ENCODE measurements at places on chromosomes 7 and 10.

DNA sequence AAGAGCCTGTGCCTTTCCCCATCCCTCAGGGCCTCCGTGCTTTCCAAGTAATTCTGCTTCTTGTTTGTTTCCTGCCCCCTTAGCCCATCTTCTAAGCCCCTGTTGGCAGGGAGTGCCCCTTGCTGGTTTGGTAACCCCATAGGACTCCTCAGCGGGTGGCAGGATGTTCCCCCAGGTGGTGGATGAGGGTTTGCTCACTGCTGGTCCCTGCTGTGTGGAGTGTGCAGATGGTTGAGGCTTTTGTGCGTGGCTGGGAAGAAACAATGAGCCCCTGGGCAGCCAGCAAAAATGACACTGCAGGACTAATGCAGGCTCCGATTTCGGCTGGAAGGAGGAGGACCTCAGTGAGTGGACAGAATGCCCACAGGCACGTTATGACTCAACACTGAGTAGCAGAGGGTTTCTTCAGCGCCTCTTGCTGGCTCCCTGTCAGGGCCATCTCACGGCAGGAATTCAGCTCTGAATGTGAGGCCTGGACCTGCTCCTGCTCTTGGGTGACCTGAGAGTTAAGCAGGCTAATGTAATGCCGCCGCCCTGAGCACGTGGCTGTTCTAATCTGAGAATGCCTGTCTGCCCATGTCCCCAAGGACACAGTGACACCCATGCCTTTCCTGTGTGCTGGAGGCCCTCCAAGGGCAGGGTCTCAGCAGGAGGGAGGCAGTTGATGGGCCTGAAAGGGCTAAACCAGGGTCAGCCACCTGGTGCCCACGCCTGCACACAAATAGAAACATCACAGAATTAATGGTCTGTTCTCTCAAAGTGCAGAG, 16.6 kb downstream of the BAG3 start:
- no peak for DNase-seq

- no peak for DNase-seq
Observed at GRCh38 chr7:111436608-111437007, 125.7 kb downstream of the IMMP2L start.

- no peak for DNase-seq
Observed at GRCh38 chr10:47042199-47042473, 130.9 kb downstream of the PTPN20 start.

GRCh38 chr10:60444494-60445064, 54.9 kb upstream of the ANK3 start:
- no peak for DNase-seq

DNA sequence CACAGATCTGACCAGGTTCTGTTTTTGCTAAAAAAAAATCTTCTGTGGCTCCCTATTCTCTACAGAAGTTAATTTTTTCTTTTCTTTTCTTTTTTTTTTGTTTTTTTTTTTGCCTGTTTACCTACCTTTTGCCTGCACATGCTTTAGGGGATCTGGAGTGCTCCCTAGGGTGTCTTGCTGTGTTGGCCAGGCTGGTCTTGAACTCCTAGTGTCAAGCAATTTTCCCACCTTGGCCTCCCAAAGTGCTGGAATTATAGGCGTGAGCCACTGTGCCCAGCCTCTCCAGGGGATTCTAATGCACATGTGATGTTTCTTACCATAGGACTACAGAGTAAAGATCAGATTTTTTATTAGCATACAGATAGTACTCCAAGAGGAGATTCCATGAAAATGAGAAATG, 10.6 kb downstream of the CCSER2 start:
- no peak for DNase-seq

GRCh38 chr7:88429382-88429781, 122.7 kb upstream of the STEAP4 start:
- no peak for DNase-seq

- no peak for DNase-seq
Observed at GRCh38 chr10:127576740-127577161, 27.6 kb downstream of the NPS start.

DNA sequence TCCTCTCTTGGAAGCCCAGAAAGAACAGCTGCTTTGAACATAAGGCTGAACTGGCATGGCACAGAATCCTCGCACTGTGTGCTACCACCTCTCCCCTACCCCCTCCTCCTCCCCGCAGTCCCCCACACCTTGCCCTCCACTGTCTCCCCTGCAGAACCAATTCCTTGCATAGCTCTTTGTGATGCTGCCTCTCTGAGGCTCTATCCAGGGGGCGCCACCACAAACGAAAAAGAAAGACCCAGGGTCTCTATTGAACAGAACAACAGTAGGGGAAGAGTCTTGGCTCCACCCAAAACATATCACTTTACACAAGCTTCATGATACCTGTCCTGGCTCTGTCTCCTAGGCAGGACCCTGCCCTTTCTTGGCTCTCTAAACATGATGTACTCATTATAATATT, 26.2 kb upstream of the EBLN1 start:
- no peak for DNase-seq

DNA sequence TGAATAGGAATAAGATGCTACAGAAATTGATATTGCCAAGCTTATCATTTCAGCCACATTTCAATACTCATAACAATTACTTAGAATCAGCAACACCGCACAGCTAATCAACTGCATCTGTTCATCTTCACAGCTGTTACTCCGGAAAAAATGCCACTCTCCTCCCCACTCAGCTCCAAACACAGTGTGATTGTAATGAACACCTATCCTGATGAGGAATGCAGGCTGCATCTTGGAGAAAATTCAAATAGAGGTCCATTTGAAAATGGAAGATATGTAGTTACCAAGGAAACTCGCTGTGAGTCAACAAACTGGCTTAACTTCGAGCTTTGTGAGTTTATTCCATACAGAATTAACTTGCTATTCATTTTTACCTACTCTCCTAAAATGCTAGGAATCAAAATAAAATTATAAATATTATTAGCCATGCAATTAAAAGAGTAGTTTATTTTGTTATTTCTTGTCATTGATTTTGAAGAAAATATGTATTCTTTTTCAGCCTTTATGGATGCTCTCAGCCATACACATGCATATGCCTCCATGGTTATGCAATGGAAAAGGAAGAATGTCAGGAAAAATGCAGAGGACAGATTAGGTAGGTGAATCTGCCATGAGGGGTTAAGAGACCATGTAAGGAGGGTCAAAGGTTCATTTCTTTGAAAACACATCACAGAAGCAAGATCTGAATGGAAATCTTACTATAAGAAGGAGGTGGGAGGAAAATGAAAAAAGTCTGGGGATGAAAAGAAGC, 267.2 kb downstream of the POM121L12 start:
- no peak for DNase-seq

- DNase-seq: no peak
Observed at GRCh38 chr7:68424658-68425297, 1173.5 kb upstream of the AUTS2 start.

DNA sequence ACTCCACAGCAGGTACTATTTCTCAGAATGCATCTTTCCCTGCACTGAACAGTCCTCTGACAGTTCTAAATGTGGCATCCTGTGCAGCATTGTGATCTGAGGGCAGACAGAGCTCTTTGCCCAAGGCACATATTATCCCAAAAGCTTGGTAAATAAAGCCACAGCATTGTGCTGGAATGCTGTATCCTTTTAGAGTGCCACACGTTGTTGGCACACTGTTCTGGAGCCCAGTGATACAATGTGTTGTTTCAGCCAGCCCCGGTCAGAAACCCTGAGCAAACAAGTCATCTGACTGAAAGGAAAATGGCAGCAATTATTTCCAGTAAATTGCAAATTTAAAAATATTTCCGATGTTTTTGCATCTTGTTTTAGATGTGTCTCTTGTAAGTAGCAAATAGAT, 45.4 kb downstream of the NAMPT start:
- no peak for DNase-seq

DNA sequence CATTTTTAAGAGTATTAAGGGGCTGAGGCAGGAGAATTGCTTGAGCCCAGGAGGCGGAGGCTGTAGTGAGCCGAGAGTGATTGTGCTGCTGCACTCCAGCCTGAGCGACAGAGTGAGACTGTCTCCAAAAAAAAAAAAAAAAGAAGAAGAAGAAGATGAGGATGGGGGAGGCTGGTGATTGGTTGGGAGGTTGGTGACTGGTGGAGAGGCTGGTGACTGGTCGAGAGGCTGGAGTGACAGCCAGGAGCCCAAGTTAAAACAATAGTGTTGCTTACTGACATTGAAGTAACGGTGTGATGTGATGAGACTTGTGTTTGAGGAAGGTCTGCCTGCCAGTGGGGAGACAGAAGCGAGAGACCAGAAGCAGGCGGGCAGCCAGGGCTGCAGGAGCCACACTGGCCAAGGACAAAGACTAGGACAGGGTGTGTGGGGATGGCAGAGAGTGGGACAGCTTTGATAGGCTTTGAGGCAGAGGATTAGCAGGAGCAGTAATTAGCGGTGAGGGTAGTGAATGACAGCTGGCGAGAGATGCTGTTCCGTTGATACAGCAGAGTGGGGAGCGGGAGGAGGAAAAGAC, 4.9 kb downstream of the SRRT start:
- DNase-seq: no peak

GRCh38 chr7:151904270-151904669, 27.4 kb upstream of the PRKAG2 start:
- no peak for DNase-seq

- no peak for DNase-seq
Observed at GRCh38 chr10:1253523-1254353, 197.6 kb downstream of the WDR37 start.

GRCh38 chr7:140261105-140261486, 84.3 kb upstream of the KDM7A start:
- no peak for DNase-seq

DNA sequence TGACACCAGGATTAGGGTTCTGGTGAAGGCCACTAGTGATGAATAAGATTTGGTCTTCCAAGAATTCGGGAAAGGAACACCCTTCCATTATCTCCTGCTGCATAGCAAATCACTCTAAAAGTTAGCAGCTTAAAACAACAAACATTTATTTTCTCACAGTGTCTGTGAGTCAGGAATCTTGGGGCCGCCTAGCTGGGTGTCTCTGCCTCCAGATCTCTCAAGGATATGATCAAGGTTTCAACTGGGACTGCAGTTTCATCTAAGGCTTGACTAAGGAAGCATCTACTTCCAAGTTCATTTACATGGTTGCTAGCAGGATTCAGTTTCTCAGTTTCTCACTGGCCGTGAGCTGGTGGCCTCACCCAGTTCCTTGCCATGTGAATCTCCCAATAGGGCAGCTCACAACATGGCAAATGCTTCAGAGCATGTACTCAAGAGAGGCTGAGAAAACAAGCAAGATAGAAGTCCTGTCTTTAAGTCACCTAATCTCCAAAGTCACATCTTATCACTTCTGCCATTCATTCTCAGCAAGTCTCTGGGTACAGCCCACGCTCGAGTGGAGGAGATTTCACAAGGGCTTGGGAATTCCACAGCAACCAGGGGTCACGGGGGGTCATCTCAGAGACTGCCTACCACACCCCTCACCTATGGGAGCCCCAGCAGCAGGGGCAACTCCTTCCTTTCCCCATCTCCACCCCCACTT, 26.8 kb downstream of the TLX1 start:
- DNase-seq: no peak

GRCh38 chr10:94803307-94803706, 40.8 kb downstream of the CYP2C19 start:
- no peak for DNase-seq

- no peak for DNase-seq
Observed at GRCh38 chr7:109235316-109235715, 665.6 kb downstream of the DNAJB9 start.

GRCh38 chr7:117411539-117411938, 15.8 kb downstream of the ASZ1 start:
- no peak for DNase-seq

All from activated naive CD4-positive, alpha-beta T cell treated with Interleukin-2 at 50 U/mL for 16 hours (primary cell).